Adrenal gland (tissue), 19 donors: ENCODE measurements at places on chromosomes 5 and 9.
A peak's percentile ranks its signal among the peaks of the same experiment; 100 is the strongest.

DNA sequence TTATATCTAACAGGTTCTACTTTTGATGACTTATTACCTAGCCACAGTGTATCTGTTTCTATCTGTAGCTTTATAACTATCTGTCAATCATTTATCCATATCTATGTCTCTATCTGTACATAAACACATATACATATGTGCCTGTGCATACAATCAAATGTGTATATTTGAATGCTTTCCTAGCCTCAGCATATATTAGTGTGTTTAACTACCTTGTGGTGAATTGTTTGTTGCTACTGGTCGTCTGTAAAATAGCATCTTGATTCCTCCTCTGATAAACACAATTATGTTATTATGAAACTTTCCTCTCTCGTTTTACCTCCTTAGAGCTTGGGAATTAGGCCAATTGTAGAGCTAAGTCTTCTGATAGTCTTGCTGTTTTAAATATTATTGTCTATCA lies 44.4 kb downstream of the PARP8 start:
- DNase-seq, result no peak
- no peaks in the 10 kb centered on the region for H3K36me3 ChIP-seq
- no peak overlapping the region for H3K27ac ChIP-seq
- H3K4me3 ChIP-seq, result no peak overlapping the region
- no peaks in the 10 kb centered on the region for H3K27me3 ChIP-seq

DNA sequence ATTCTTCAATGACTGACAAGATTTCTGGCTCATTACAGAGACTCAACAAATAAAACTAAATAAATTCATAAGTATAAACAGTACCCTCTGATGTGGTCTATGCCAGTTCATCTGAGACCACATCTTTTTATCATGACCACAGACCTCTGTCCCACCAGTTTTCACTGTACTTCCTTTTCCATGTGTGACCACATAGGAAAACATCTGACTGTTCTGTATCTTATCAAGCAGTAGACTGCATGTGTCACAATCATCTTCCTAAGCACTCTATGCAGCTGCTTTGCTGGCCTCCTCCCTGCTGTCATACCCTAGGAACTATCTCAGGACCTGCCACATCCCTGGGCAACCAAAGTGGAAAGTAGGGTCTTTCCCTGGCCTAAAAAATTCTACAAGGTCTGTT lies 205.0 kb upstream of the ZNF462 start:
- no peak overlapping the region for H3K4me3 ChIP-seq
- H3K36me3 ChIP-seq, result no peaks in the 10 kb centered on the region
- no peaks in the 10 kb centered on the region for H3K4me1 ChIP-seq
- no peak overlapping the region for H3K27ac ChIP-seq
- no peaks in the 10 kb centered on the region for H3K27me3 ChIP-seq
- no peak for DNase-seq

DNA sequence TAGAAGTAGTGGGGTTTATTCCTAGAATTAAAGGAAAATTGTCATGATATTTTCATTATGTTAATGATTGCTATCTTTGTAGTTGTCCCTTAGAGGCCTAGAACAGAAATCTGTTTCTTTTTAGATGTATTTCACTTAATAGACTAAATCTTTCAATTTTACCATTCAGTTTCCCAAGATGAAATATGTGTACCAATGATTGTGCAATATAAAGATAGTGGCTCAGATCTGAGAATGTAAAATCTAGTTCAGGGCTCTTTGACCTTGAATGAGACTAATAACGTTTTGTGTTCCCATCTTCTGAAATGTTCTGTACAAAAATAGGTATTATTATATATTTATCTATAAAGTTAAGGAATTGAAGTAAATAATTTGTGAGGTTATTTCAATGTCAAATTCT lies 947.9 kb downstream of the DTWD2 start:
- H3K4me1 ChIP-seq, result no peaks in the 10 kb centered on the region
- no peaks in the 10 kb centered on the region for H3K27me3 ChIP-seq
- no peaks in the 10 kb centered on the region for H3K36me3 ChIP-seq
- H3K4me3 ChIP-seq, result no peak overlapping the region
- H3K27ac ChIP-seq, result no peak overlapping the region

GRCh38 chr9:78671785-78672184 lies 374.9 kb downstream of the PSAT1 start:
- DNase-seq, result no peak
- H3K4me3 ChIP-seq, result no peak overlapping the region
- no peaks in the 10 kb centered on the region for H3K27me3 ChIP-seq
- H3K4me1 ChIP-seq, result no peaks in the 10 kb centered on the region

GRCh38 chr5:72518001-72518683 lies 10.9 kb upstream of the ZNF366 start:
- H3K4me1 ChIP-seq, result peaks cover 9% of the 10 kb centered on the region
- no peaks in the 10 kb centered on the region for H3K27me3 ChIP-seq
- H3K27ac ChIP-seq, result no peak overlapping the region
- no peak overlapping the region for H3K4me3 ChIP-seq
- H3K36me3 ChIP-seq, result no peaks in the 10 kb centered on the region

DNA sequence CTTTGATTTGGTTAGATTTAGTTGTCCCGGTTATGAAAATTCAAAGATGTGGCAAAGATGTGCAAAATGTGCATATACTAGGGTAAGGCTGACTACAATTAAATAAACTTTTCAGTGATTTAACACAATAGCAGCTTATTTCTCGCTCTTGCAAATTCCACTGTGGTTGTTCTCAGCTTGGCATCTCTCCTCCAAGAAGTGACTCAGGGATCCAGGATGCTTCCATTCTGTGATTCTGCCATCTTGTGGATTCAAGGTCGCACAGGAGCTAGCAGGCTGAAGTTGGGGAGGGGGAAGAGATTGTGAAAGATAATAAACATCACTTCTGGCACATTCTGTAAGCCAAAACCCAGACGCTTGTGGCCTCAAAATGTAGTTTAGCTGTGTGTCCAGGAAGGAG lies 60.1 kb upstream of the TGFBR1 start:
- DNase-seq, result no peak
- peaks cover 49% of the 10 kb centered on the region for H3K36me3 ChIP-seq
- no peaks in the 10 kb centered on the region for H3K27me3 ChIP-seq
- H3K4me3 ChIP-seq, result no peak overlapping the region

DNA sequence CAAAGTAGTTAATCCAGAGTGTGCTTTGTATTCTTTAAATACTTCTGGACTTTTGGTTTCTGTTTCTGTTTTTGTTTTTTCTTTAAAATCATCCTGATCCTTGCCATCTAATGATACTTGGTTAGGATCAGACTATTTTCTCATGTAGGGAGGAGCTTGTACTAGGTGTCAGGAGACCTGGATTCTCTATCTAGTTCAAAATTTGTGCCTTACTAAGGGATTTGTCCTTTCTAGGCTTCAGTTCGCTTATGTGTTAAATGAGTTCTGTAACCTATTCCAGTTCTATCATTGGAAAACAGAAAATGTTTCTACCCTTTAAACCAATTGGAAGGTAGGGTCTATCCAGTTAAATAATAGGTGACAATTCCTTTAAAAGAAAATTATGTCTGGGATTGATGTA lies 3.3 kb upstream of the MEF2C start:
- H3K27me3 ChIP-seq, result no peaks in the 10 kb centered on the region
- no peak for DNase-seq
- H3K27ac ChIP-seq, result peak overlapping the region; percentile 6
- H3K36me3 ChIP-seq, result no peaks in the 10 kb centered on the region
- H3K4me3 ChIP-seq, result no peak overlapping the region
- peaks cover 10% of the 10 kb centered on the region for H3K4me1 ChIP-seq

DNA sequence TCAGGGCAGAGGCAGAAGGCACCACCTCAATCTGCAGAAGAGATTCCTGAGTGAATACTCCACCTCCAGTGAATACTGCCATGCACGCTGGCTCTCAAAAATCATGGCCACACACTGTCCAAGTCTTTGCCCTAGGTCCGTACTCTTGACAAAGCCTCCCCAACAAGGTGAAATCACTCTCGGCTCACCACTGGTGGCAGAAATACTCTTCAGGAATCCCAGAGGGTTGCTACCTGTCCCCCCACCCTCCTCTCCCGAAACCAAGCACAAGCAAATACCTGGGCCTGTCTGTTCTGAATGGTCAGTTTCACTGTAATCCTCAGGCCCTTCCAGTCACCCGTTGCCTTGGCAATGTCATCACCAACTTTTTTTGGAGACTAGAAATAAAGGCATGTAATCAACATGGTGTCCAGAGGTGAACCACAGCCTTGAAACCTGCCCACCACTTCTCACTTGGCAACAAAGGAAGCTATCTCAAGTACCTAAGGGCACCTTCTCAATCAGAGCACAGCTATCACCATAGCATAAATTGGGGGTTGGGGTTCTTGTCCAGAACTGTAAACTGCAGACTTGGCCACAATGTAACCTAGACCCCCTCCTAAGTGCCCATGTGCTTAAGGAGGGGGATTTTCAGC lies 1.8 kb downstream of the RPL12 start:
- DNase-seq, result no peak
- H3K4me3 ChIP-seq, result no peak overlapping the region
- H3K27me3 ChIP-seq, result no peaks in the 10 kb centered on the region
- peak overlapping the region; percentile 93 for H3K27ac ChIP-seq

DNA sequence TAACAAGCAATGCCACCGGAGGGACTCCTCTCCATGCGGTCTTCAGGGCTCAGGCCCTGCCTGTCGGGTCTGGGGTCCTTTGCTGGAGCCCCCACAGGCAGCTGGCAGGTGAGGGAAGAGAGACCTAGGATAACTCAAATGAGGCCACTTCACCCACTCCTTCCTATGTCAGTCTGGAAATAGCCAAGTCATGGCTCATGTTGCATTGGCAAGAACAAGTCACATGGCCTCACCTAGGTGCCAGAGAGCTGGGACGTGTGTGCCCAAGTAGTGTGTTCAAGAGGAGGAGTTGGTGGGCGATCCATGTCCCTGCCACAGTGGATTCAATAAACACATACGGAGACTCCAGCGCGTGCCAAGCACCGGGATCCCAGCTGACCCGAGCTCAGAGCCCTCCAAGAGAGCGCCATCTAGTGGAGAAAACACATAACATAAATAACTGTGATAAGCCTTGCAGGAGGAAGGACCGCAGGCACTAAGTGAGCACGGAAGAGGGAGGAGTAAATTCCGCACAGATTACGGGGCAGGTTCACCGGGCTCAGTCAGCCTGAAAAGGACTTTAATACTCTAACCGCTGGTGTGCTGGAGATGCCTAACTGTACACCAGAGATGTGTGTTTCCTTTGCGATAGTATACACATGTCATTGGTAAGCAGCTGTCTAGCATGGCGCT lies 580.8 kb downstream of the CCDC171 start:
- H3K36me3 ChIP-seq, result no peaks in the 10 kb centered on the region
- no peaks in the 10 kb centered on the region for H3K4me1 ChIP-seq
- H3K27me3 ChIP-seq, result no peaks in the 10 kb centered on the region
- no peak overlapping the region for H3K4me3 ChIP-seq
- peak; percentile 66 for DNase-seq

- no peaks in the 10 kb centered on the region for H3K36me3 ChIP-seq
- H3K27ac ChIP-seq, result no peak overlapping the region
- H3K4me3 ChIP-seq, result no peak overlapping the region
- no peaks in the 10 kb centered on the region for H3K27me3 ChIP-seq
Observed at GRCh38 chr5:33470544-33470943, 29.8 kb downstream of the TARS1 start.

DNA sequence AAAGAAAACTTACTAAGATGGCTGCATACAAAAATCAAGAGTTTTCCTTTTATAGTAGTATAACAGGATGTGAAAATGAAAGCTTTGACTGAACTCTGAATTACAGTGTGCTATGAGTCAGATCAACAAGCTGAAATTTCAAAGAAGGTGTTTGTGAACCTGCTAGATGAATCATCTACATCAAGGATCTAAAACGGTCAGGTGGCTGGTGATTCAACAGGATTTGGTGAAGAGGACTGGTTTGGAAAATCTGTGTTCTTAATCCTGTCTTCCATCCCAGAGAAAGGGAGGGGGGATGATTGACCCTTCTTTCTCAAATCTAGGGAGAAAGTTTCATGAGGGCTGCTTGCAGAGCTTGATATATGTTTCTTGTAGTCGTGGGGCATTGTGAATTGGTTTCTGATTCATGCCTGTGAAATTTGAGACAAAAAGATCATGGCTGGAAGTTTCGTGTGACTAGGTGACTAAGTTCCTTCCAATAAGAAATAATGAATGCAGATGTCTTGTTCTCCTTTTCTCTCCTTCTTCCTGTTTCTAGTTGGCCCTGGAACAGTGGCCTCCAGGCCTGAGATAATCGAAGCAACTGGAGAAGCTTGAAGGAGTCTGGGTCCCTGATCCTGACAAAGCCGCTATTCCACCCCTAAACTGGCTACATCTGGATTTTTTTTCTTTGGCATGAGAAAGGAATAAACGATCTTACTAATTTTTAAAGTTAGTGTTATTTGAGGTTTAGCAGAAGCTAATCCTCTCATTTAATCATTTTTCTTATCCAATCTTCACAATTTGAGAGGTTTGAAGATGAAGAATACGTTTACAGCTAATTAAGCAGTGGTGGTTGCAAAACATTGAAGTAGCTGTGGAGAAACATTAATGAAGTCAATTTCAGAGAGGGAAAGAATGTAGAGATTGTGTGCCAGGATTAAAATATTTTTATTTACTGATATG lies 67.2 kb downstream of the MRPS30 start:
- no peaks in the 10 kb centered on the region for H3K27me3 ChIP-seq
- peak; percentile 22 for DNase-seq
- no peak overlapping the region for H3K4me3 ChIP-seq
- H3K27ac ChIP-seq, result no peak overlapping the region
- no peaks in the 10 kb centered on the region for H3K4me1 ChIP-seq

DNA sequence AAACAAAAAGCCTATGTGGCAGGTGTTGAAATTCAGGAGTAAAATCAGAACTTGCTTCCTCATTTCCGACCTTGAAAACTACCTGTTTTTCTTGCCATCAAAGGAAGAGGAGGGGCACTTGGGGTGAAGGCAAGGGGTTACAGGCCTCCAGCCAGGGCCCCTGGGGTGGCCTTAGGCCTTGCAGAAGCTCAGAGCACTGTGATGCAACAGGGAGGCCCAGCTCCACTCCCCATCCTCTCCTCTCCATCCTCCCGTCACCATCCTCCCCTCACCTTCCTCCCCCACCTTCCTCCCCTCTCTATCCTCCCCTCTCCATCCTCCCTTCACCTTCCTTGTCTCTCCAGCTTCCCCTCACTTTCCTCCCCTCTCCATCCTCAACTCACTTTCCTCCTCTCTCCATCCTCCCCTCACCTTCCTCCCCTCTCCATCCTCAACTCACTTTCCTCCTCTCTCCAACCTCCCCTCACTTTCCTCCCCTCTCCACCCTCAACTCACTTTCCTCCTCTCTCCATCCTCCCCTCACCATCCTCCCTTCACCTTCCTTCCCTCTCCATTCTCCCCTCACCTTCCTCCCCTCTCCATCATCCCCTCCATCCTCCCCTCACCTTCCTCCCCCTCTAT lies 111.6 kb downstream of the WNK2 start:
- H3K4me3 ChIP-seq, result no peak overlapping the region
- no peak for DNase-seq
- H3K27ac ChIP-seq, result no peak overlapping the region
- no peaks in the 10 kb centered on the region for H3K27me3 ChIP-seq
- H3K4me1 ChIP-seq, result no peaks in the 10 kb centered on the region

DNA sequence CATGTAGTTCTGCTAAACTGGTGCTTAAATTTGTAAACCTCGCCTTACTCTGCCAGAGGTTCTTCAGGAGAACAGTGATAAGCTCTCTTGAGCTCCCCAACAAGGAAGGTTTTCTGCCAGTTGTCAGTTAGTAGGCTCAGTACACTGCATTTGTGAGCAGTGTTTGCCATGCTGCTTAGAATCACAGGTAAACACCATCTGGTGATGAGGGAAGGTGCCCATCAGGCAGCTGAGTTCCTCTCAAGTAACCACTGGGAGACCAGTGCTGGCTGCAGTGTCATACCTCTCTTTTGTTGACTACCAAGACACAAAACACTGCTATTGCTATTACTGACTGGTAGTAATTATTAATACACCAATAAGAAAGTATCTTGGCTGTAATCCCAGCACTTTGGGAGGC lies 186.2 kb upstream of the OTULINL start:
- H3K36me3 ChIP-seq, result no peaks in the 10 kb centered on the region
- no peak overlapping the region for H3K27ac ChIP-seq
- DNase-seq, result no peak
- H3K27me3 ChIP-seq, result no peaks in the 10 kb centered on the region
- H3K4me1 ChIP-seq, result peaks cover 13% of the 10 kb centered on the region
